Vagina (tissue), 2 donors: ENCODE measurements at places on chromosomes 4 and X. TPM values are rescaled to one million over a fixed set of nuclear protein-coding genes. Genes with fewer than 3 reads are reported as not detected.

Gene CPZ
- 26.3 TPM for total RNA-seq

Gene PPEF2
- total RNA-seq, result not detected

GRCh38 chr4:145698507-145698906 lies 18.6 kb downstream of the C4orf51 start:
- no peak for DNase-seq

GRCh38 chr4:72449705-72450104 lies 119.3 kb downstream of the ADAMTS3 start:
- DNase-seq, result no peak

DNA sequence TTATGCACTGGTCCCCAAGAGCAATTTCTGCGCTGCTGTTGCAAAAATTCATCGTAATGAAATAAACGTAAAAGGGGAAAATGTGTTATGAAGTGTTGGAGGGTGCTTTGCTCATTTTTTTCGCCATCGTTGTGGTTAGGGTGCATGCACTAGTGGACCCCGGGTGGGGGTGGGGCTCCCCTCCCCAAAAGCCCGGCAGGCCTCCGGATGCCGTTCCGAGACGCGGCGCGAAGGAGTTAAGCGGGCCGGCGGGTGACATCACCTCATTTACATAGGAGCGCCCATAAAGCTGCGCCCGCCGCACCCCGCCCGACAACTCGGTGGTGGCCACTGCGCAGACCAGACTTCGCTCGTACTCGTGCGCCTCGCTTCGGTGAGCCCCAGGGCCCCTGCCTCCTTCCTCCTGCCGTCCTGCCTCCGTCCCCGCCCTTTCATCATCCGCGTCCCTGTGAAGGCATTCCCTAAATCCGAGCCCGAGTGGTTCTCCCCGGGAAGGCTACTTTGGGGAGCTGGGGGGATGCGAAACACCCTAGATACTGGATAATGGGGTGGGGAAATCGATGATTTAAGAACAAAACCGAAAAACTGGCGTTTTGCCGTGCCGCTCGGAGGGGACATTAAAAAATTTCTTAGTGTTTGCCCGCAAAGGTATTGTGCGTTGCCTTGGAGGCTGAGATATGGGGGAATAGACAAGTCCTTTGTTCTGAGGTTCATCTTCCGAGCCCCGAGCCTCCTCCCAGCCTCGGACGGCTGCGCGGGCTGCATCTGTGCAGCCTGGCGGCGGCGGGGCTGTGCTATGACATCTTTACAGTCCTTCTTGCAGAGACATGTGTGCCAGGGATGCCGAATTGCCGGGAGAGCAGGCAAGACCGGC lies at the start of gene TMSB4X:
TSS of gene TMSB4X (plus strand) at position 315 of the 874 bp plus-strand sequence.
- DNase-seq, result no peak

GRCh38 chrX:87525771-87526229 lies 8.2 kb downstream of the KLHL4 start:
- DNase-seq, result no peak

- DNase-seq, result no peak
Observed at GRCh38 chrX:41588271-41588670, 100.5 kb upstream of the GPR34 start.
